ENCODE measurements at places on chromosomes 6 and 20.

GRCh38 chr20:61762167-61762710, 303.4 kb downstream of the TAF4 start:
- no peak for DNase-seq

GRCh38 chr20:2800521-2801285, at the start of gene CPXM1:
CPXM1 (minus strand) TSS chr20:2800627; CDS start chr20:2800572, 55 bp downstream.
- no peak for DNase-seq

DNA sequence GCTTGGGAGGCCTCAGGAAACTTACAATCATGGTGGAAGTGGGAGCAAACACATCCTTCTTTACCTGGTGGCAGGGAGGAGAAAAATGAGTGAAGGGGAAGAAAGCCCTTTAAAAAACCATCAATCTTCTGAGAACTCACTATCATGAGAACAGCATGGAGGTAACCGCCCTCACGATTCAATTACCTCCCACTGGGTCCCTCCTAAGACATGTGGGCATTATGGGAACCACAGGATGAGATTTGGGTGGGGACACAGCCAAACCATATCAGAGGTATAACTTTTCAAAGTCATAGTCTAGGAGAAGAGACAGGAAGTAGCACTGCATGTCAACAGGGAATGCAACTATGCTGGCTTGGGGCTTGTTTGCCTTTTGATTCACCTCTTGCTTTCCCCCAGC, 59.9 kb upstream of the DTNBP1 start:
- DNase-seq, result no peak

DNA sequence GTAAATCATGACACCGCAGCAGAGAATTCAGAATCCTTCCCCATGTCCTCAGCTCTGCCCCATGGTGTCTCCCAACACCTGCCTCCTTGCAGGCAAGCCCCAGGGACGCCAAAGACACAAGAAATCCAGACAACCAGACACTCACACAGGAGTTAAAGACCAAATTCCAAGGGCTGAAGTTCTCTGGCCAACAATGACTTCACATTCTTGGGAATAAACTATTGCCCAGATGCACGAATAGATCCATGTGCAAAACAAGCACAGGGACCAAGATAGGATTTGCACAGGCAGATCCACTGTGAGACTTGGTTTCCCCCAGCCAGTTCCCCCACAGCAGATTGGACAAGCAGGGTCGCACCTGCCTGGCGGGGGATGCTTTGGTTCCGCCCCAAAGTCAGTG, 246.7 kb downstream of the SOD2 start:
- DNase-seq, result no peak

- no peak for DNase-seq
These were observed 252.9 kb upstream of the RUNX2 start for GRCh38 chr6:45075246-45075645.

- no peak for DNase-seq
These were observed 693 bp upstream of the GNAS-AS1 start for GRCh38 chr20:58851221-58851968.

GRCh38 chr20:32333988-32334885, 23.9 kb upstream of the ASXL1 start:
- peak; percentile 80 for DNase-seq

GRCh38 chr6:46687619-46688097, at the start of gene TDRD6:
TDRD6 (plus strand) TSS chr6:46687885; CDS start chr6:46688129, 244 bp downstream.
- DNase-seq, result no peak

- DNase-seq, result no peak
These were observed 333.9 kb upstream of the IRAK1BP1 start for GRCh38 chr6:78533426-78533825.

DNA sequence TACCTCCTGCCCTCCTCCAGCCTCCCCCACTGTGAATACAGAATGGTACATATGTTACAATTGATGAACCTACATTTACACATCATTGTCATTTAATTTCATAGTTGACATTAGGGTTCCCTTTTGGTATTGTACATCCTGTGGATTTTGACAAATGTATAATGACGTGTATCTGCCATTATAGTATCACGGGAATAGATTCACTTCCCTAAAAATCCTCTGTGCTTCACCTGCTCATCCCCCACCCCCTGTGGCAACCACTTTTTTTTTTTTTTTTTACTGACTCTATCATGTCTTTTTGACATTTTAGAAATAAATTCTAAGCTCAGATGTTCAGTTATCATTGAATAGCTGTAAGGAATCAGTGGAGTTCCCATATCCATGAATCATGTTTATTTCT, 30.4 kb downstream of the HECA start:
- DNase-seq, result no peak

DNA sequence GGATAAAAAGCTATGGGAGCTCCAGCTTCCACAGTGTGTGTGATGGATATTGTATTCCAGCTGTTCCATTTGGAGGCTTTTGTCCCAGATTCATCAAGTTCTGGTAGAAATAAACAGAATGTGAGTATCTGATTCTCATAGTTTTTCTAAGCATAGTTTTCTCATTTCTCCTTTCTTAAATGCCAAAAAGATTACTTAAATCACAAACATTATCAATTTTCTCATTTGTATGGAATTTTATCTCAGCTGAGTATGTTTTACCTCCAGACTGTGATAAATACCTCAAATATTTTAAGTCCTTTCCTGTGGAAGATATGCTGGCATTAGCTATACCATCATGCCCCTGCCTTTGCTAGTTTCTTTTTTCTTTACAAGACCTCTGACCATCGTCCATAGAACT, 767.3 kb downstream of the TFAP2A start:
- DNase-seq, result no peak

DNA sequence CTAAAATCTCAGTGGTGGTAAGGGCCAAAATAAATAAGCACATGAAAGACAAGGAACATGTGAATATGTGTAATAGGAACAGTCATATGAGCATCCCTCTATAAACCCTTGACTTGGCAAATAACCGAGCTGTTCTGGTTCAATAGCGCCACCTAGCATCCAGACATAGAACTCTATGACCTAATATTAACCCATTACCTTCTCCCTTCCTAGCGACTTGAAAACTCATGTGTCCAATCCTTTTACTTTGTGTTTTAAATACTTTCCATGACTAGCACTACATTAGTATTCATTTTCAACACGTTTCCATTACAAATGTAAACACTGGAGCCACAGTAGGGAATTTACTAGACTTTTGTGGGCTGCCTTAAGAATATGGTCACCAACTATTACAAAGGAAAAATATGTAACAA, 279.7 kb downstream of the UST start:
- DNase-seq, result peak; percentile 57

GRCh38 chr20:57205606-57206219, 60.7 kb downstream of the BMP7 start:
- no peak for DNase-seq

DNA sequence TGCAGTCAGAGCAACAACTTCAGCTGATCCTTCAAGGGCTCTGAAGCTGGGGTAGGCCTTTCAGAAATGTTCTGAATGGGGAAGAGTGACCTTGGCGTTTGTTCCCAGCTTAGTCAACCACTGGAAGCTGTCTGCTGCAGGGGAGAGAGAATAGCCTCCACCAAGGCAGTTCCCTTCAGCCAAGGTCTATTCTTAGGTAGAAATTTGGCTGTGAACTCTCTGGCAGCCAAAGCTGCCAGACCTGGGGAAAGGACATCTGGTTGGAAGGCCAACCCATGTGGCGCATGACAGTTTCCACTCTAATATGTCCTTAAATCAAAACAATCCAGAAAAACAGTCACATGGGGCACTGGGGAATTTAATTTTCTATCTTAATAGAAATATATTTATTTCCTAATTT, 60.1 kb downstream of the FBXO5 start:
- no peak for DNase-seq

GRCh38 chr6:115485400-115485799, 575.3 kb downstream of the FRK start:
- DNase-seq, result no peak

GRCh38 chr6:25963426-25964123, 973 bp downstream of the TRIM38 start:
- peak; percentile 10 for DNase-seq

GRCh38 chr6:38937839-38938613, 110.6 kb upstream of the GLP1R start:
- no peak for DNase-seq

DNA sequence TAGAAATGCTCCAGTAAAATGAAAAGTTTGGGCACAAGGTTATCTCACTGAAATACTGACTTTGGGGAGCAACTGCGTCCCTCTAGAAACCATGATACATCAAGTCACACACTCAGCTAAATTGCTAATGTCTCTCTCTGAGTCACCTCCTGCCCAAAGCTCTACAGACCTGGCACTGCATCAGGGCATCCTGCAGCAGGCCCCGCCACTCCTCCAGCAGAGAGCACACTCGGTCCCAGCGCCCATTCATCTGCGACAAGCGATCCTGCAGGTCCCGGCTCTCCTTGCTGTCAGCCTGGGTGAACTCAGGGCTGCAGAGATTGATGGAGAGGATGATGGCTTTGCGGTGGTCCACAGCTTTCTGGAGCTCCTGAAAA, 329.0 kb downstream of the ESR1 start:
- no peak for DNase-seq

- DNase-seq, result peak; percentile 87
These were observed 52.1 kb downstream of the RIPOR2 start for GRCh38 chr6:24883618-24884017.

DNA sequence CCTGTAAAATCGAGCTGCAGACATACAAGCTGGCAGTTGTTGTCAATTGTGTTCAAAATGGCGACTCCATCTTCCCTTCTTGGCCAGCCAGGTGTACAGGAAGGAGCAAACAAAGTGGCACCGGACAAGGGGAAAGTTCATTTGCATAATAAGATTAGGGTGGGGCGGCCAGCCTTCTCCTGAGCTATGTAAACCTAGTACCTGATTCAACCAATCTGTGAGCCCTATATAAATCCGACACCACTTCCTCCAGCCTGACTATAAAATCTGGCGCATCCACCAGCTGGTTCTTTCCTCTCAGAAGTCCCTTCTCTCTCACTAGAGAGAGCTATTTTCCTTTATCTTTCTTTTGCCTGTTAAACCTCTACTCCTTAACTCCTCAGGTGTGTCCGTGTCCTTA, 8.1 kb upstream of the HBS1L start:
- DNase-seq, result no peak

GRCh38 chr6:101302593-101302992, 90.9 kb upstream of the GRIK2 start:
- DNase-seq, result no peak

DNA sequence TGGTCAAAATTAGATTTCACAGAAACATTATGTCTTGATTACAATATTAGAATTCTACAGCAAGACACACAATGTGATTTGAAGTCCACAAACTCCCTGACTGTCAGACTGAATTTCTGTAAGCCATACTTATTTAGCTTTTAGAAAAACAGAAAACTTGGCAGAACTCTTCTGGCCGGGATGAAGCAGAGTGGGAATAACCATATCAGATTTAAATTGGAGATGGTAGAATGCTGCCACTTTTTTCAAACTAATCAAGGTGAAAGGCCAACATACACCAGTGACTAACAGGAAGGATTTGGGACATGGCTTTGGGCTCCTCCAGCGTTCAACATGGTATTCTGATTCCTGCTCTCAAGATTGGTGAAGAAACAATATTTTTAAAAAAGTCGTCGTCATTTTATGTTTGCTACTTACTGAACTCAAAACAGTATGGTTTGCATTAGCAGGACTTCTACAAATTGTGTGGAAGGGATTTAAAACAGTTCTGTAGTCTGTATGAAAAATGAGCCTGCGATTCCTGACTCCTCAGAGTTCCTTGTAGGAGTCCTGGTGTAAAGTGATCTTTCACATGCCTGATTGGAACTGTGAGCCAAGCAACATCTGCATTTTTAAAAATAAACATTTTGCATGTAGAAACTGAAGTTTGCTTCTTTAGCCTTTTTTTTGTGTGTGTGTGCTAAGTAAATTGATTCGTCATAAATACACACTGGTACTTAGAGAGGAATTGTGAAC, 297.9 kb upstream of the SOX4 start:
- DNase-seq, result no peak

- no peak for DNase-seq
These were observed 60.2 kb downstream of the IL20RA start for GRCh38 chr6:136984578-136984977.

GRCh38 chr6:158290659-158291058, 21.6 kb upstream of the TULP4 start:
- DNase-seq, result peak; percentile 87

GRCh38 chr6:50141100-50141499, 91.4 kb upstream of the DEFB112 start:
- DNase-seq, result no peak

DNA sequence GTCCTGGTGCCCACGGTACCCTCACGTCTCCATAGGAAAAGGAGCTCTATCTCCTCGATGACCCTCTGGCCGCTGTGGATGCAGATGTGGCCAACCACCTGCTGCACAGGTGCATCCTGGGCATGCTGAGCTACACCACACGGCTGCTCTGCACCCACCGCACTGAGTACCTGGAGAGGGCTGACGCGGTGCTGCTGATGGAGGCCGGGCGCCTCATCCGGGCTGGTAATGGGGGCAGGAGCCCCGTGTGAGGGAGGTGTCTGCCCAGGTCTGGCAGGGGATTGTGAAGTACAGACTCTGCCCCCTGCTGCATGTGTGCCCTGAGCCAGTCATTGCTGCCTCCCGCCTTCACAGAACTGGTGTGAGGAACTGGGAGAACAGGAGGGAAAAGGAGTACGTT, 12.4 kb downstream of the DLK2 start:
- DNase-seq, result no peak
